ENCODE measurements at places on chromosomes 6 and 20.
A peak's percentile ranks its signal among the peaks of the same experiment; 100 is the strongest.

- no peak for DNase-seq
These were observed 6.1 kb upstream of the LEMD2 start for GRCh38 chr6:33794910-33795623.

DNA sequence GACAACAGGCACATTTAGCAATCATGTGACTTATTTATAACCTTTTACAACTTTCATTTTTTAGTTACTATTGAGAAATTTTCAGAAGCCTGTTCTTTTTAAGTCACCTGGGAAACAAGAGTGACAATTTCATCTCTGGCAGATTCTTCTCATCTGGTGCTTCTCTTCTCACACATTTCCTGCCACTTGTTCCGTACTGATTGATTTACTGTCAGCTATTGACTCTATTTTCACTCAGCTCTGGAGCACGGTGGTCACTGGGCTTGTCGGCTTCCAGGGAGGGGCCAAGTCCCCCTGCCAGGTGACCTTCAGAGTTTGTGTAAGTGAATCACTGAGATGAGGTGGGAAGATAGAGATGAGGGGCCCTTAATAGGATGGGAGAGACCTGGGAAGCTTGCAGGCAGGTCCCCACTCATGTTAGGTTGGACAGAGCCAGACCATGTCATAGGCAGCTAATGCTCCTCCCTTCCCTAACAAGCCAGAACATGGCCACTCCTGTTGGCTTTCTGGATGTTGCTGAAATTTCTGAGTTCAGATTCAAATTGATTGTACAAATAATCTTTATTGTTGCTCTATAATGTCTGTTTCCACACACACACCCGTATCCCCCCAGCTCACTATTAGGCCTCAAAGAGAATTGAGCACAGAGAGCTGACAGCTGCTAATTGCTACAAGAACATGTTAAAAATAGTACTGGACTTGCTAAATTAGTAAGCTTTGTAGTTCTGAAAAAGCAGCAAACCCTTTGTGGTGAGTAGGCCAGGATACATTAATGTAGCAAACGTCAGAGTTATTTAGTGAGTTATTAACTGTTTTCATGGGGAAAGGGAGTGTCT, 13.3 kb downstream of the DUSP22 start:
- DNase-seq = no peak

- DNase-seq = no peak
These were observed 34.8 kb downstream of the C6orf118 start for GRCh38 chr6:165274611-165275010.

DNA sequence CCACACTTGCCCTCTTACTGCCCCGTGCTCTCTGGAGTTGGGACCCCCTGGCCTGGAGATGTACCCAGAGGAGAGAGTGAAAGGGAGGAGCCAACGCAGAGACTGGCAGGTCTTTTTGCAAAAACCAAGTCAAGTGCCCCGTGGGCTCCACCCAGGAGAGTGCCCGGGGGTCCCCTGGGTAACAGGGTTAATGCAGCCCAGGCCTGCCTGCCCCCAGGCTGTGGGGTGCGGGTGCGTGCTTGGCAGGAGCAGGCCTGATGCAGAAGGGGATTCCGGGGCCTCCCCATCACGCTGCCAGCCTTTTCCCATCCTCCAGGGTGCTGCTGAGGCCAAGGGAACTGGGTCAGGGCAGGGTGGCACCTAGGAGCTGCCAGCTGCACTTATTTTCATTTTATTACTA, 184.4 kb downstream of the ERMARD start:
- no peak for DNase-seq

DNA sequence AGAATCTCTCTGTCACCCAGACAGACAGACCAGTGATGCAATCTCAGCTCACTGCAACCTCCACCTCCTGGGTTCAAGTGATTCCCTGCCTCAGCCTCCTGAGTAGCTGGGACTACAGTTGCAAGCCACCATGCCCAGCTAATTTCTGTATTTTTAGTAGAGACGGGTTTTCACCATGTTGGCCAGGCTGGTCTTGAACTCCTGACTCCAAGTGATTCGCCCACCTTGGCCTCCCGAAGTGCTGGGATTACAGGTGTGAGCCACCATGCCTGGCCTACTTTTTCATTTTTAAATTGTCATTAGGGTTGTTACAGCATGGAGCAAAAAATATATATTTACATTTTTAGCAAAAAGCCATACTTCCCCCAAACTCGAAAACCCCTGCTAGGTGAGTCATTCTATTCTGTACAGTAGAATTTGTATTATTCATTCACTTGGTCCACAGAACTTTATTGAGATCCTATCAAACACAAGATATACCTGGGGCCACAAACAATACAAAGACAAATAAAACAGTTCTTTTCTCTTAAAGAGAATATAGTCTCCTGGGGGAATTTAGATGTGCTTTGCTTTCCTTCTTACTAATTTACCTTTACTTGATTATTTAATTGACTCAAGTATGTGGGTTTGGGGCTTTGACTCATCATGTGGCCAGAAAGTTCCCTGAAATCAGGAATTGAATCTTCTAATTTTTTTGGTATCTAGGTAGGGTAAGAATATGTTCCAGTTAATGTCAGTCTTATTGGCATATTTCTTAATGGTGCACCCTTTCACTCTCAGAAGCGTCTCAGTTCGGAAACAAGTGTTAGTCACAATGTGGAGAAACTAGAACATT, 16.6 kb upstream of the CCND3 start:
- DNase-seq = no peak

DNA sequence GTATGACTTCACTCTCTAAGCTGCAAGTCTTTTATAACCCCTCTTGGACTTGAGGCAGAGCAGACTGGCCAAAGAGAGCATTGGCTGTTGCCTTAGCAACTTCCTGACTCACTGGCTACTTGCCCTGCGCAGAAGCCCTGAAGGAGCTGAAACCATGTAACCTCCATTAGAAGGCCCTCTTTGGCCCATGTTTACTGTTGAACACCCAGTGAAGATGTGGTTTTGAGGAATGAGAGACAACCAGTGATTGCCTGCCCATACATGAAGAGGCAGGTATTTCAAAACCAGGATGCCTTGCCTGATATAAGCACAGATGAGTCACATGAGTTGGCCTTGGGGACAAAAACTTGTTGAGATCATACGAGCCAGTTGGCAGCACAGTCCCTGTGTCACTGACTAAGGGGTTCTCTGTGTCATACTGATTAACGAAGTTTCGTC, 182.5 kb downstream of the EDN1 start:
- peak; percentile 61 for DNase-seq
